Panc1 (cell line): ENCODE measurements at places on chromosomes 6 and 20. TPM values are rescaled to one million over a fixed set of nuclear protein-coding genes. Genes with fewer than 3 reads are reported as not detected.

GRCh38 chr20:62786157-62786556 is 10.1 kb upstream of the MRGBP start:
- no peak for DNase-seq

- no peak for DNase-seq
These were observed 93.7 kb upstream of the CD83 start for GRCh38 chr6:14023855-14024254.

WFDC2 gene
- total RNA-seq, result 1.6 TPM

DNA sequence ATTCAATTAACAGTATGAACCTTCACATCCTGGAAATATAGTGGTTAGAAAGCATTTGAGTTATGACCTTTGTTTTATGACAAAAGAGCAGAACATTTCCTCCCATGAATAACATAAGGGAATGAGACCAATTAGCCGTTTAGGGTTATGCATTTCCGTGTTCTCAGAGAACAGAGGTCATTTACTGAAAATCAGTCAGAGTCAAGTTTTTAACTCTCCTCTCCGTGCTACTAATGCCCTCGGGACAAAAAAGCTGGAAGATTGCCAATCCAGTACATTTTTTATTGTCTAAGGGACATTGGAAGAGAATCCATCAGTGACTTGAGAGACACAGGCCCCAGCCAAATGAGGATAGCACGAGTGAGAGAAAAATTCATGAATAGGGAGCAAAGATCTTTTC is 632.7 kb downstream of the RFPL4B start:
- no peak for DNase-seq

RALGAPB gene
- 33.1 TPM for total RNA-seq

CALHM6 gene
- not detected for total RNA-seq

GRCh38 chr6:7219310-7219709 is 93.7 kb downstream of the SSR1 start:
- no peak for DNase-seq

GRCh38 chr20:19935842-19936241 is 81.3 kb upstream of the NAA20 start:
- no peak for DNase-seq
